ENCODE measurements at places on chromosomes 1 and 21.

- DNase-seq = no peak
Observed at GRCh38 chr21:40680311-40680710, 166.6 kb downstream of the DSCAM start.

DNA sequence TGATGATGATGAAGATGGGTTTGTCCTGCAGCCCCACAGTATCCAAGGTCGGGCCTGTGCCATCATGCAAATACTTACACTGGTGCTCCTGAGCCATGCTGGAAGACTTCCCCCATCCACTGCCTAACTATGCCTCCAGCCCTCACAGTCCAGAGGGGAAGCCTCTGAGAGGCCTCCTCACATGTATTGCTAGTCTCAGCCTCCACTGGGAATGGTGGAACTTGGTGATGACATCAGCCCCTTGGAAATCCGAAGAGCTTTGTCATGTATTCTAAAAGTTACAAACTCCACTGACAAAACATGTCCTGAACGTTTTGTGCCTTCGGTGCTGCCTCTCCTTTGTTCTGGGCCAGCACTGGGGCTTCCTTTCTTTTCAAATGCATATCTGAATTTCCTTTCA is 61.1 kb upstream of the DMRTB1 start:
- no peak for DNase-seq

DNA sequence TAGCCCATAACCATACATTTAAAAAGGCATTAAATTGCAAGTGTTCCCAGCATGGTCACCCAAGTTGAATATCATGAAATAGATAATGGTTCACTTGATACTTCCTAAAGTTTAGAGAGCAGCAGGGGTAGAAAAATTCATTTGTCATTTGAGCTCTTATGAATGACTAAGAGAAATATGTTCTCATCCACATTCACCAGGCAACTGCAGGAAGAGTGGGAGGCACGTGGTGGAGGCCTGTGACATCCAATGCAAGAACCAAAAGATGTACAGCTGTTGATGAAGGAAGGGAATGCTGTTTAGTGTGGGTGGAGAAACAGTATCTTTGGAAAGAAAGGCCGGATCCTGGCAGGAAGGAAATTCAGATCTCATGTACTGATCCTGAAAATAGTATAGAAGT is 473.1 kb downstream of the ADGRL2 start:
- DNase-seq = no peak

GRCh38 chr1:226939438-226940028 is 561 bp upstream of the COQ8A start:
- no peak for DNase-seq

GRCh38 chr1:156834322-156834721 is 17.7 kb upstream of the SH2D2A start:
- no peak for DNase-seq

GRCh38 chr1:171754353-171754705 is 12.5 kb upstream of the VAMP4 start:
- DNase-seq = no peak

- DNase-seq = no peak
Observed at GRCh38 chr1:52862666-52863458, 20.3 kb downstream of the ZYG11A start.

DNA sequence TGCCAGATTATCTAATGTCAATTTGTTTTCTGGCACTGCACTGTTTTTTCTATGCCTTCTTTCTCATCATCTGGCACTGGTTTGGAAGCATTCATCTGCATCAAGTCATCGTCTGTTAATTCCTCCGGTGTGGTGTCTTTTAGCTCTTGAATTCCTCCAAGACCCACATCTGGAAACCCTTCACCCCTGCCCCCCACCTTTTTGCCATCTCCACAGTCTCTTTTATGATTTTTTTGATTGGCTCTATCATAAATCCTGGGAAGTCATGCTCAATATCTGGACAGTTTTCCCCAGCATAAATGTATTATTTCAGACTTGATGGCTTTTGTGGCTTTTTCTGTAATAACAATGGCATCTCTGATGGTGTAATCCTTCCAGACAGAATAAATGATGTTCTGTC is 10.4 kb upstream of the KCNK1 start:
- DNase-seq = no peak

GRCh38 chr1:178682429-178682828 is 42.6 kb upstream of the RALGPS2 start:
- no peak for DNase-seq

DNA sequence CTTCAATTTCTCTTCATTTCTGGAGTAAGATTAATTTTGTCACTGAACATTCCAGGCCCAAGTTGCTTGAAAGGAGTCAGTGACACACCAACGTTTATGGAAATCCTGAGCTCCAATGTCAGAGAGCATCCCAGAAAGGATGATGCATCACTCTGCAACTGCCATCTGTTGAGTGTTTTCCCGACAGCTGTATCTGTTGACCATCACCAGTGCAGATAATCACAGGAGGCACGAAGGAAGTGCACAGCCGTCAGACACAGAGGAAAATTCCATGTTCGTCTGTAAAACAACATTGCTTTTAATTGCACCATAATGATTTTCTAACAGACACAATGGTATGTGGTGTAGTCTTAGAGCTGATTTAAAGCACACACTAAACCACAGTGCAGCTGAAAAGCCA is 376.7 kb upstream of the ADGRL2 start:
- no peak for DNase-seq

- no peak for DNase-seq
Observed at GRCh38 chr1:117527566-117528102, 78.2 kb upstream of the TENT5C start.

DNA sequence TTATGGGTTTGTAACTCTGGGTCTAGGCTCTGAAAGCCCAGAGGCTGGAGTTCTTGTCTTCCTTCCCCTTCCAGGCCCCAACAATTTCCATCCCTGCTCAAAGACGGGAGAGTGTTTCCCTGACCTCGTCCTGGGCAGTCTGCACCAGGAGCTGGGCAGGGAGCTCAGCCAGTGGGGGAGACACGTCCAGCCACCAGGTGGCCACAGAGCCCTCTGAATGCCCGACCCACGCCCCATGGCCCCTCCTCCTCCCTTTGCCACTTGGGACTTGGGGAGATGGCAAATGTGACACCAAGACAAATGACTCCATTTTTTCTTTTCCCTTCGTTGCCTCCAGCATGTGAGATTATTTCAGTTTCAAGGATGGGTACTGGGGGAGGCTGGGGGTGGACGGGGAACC is 159.9 kb upstream of the AJAP1 start:
- no peak for DNase-seq

DNA sequence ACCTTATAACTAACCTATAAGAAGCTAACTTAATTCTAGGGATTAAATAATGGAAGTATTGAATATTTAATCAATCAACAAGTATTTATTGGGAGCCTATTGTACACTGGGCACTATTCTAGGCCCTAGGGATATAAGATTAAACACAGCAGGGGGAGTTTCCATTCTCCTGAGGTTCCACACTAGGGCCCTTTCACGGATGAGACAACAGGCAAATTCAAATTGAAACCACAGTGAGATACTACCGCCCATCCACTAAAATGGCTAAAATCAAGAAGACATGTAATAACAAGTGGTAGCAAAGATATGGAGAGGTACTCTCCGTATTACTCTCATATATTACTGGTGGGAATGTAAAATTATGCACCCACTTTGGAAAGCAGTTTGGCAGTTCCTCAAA is 674.4 kb downstream of the KIF26B start:
- no peak for DNase-seq

- DNase-seq = no peak
Observed at GRCh38 chr1:65495137-65495536, 74.7 kb downstream of the LEPR start.

DNA sequence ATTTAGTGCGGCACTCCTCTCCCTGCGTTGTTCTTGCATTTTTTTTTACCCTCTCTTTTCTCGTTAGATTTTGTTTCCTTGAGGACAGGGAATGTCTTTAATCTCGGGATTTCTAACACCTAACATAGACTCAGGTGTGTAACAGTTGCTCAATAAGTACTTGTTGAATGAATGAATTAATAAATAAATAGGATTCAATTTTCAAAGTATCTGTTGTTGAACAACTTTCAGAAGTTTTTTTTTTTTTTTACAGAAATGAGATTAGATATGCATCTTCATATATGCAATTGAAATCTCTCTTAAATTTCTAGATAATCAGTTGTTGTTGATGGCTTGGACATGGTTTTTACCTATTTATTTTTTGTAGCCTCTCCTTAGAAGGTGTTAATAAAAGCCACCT is 83.1 kb downstream of the ROR1 start:
- no peak for DNase-seq

DNA sequence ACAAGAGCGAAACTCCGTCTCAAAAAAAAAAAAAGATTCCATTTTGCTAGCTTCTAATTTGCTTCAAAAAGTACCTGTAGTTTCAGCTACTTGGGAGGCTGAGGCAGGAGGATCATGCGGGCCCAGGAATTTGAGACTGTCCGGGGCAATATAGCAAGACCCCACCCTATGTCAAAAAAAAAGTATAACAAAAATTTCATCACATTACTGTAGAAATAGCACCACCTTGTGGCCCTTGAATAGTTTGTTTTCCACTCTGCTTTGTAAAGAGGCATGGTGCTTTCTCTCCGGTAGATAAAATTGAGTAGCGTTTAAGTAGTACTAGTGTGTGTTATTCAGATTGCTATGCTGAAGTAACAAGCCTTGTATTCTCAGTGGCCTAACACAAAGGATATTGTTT is 18.2 kb upstream of the MSTO1 start:
- DNase-seq = no peak

DNA sequence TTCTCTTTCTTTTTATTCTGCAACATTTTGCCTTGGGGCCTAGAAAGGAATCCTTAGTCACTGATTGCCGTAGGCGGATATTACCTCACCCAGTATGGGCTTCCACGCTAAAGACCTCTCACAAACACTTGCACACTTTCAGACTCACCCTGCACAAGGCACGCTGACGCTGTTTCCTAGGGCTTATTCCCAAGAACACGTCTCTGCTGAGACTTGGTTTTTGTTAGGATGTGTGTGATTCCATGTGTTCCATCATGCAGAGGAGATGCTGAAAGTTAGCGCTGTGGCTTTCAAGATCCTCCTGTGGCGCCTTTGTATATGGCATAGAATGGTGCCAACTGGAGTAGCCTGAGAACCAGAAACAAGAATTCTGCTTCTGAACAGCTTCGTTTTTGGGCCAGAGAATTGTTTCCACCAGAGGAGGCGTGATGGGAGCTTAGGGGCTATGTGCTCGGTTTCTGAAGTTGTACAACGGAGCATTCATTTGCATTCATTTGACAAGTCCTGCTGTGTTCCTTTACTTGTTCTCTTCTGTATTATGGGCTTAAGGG is 297.0 kb downstream of the DISC1 start:
- DNase-seq = no peak

- DNase-seq = no peak
Observed at GRCh38 chr1:82153272-82153629, 352.5 kb downstream of the ADGRL2 start.

DNA sequence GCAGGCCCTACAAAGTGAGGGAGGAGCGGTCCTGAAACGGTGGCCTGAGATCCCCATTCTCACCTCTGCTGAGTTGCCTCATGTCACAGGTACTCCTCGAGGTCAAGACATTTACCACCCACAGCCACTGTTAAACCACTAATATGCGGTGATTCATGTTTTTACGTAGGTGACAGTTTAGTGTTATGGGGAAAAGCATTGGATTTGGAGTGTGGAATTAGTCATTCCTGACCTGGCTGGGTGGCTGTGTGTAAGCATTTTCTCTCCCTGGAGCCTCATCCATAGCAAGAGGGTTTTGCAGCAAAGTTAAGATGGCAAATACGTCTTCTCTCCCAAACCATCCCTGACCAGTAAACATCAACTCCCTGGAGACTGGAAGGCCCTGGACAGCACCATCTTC is 57.8 kb upstream of the KCNJ6 start:
- no peak for DNase-seq

DNA sequence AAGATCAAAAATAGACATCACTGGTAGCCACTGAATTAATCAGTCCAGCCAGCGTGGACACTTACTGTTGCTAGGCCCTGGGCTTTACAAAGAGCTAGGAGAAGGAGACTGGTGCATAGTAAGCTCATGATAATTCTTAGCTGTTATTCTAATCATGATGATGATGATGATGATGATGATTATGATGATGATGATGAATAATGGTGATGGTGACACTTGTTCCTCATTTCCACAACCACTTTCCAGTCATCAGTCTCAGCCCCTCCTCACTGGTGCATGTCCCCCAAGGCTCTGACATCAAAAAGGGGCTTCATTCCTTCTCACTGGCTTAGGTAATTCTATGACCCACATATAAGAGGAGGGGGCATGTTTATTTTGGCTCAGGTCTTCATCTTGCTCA is 701.0 kb downstream of the PTPRU start:
- no peak for DNase-seq

- DNase-seq = no peak
Observed at GRCh38 chr1:36408479-36408878, 10.8 kb upstream of the LSM10 start.

DNA sequence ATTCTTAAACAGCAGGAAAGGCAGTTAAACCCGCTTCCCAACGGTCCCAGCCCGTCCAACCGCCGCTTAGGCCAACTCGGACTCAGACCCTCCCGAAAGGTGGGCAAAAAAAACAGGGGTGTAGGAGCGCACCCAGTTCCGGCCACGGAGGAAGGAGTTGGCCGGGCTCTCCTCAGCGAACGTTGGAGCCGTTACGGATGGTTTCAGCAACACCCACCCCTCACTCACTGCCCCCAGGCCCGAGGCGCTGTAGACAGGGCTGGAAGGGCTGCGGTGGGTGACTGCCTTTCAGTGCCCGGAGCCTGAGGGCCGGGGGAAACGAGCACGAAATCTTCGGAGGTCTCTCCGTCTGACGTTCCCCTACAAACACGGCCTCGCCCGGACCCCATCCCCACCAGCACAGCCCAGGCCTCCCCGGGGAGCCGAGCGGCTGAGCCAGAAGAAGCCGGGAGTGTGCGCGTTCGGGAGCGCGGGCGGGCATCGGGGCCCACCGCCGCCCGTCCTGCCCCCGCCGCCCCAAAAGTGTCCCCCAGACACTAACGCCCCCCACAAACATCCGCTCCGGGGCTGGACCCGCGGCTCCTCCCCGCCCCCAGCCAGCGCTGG is 1.3 kb downstream of the KDM5B start:
- DNase-seq = peak; percentile 31

GRCh38 chr1:232207073-232207866 is 422.7 kb downstream of the SIPA1L2 start:
- no peak for DNase-seq

DNA sequence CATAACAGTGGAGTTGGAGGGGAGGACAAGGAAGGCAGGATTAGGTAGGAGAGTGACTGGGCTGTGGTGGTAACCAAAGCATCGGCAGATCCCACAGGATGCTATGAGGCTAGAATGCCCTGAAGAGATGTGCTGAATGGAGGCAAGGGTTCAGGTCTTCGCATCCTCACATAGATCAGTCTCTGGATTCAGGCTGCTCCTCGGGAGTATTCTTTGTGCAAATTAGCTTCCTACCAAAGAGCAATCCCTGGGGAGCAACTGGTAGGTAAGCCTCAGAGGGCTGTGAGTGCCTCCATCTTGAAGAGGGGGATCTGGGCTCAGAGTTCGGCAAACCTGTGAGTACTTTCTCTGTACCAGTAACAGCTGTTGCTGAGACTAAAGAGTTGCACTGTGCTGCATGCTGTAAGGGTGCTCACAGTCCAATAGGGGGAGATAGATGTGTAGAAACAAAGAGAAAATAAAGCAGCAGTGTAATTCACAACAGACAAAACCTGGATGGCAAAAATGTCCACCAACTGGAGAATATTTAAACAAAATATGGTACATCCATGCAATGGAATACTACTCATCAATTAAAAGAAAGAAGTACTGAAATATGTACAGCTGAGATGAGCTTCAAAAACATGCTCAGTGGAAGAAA is 322.4 kb upstream of the DEPDC1 start:
- no peak for DNase-seq

GRCh38 chr1:94250341-94250740 is 13.0 kb upstream of the ARHGAP29 start:
- DNase-seq = no peak
